Thyroid gland (tissue), 4 donors: ENCODE measurements at places on chromosomes 1 and 21.

DNA sequence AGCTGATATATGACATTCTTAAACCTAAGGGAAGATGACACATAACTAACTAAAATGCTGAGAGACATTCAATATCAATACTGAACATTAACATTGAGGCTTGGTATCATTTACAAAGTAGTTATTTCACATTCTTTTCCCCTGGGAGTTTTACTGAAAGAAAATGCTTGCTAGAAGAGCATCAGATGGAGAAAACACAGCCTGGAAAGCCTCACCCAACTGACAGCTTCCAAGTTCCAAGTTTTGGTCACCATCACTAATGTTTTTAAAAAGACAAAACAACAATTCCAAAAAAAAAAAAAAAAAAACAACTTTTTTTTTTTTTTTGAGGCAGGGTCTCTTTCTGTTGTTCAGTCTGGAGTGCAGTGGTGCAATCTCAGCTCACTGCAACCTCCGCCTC is 80.6 kb downstream of the DSCAM start:
- no peak for DNase-seq

DNA sequence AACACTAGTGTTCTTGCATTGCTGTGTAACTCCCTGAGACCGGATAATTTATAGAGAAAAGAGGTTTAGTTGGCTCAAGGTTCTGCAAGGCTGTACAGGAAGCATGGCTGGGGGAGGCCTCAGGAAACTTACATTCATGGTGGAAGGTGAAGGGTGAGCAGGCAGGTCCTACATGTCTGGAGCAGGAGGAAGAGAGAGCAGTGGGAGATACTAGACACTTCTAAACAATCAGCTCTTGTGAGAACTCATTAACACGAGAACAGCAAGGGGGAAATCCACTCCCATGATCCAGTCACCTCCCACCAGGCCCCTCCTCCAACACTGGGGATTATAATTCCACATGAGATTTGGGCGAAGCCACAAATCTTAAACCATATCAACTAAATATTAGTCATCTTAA is 30.1 kb downstream of the RNF2 start:
- no peak for DNase-seq

GRCh38 chr21:41979335-41979734 is 25.5 kb upstream of the C2CD2 start:
- no peak for DNase-seq

DNA sequence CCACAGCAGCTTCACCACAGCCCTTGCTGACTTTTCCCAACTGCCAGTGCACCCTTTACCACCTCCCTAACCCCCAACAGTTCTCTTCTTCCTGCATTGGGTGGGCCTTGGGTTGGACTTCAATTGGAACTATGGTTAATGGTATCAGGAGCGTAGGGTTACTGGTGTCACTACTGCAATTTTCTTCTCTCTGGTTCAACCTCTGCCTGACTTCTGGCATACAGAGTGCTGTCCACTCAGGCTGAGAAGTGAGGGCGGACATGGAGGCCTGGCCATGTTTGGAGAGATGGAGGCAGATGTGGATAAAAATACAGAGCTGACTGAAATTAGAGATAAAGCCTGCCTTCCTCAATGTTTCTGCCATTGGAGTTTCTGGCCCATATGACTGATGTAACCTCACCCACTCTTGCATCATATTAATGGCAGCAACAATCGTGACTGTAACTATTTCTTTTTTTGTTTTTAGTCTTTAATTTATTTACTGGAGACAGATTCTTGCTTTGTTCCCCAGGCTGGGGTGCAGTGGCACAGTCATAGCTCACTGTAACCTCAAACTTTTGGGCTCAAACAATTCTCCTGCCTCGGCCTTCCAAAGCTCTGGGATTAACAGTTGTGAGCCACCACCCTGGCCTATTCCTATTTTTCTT is 87.8 kb downstream of the NAV1 start:
- DNase-seq: no peak

DNA sequence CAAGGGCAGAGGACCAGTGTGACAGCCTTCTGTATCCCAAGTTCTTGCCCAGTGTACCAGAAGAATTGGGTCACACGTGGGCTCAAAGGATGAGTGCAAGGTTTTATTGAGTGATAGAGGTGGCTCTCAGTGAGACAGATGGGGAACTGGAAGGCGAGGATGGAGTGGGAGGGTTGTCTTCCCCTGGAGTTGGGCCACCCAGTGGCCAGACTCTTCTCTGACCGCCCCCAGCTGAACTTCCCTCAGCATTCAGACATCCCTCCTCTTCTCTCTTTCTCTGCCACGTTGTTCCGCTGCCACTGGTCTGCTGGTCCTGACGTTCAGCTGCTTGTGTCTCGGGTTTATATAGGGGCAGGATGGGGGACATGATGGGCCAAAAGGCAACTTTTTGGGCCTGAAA is 150.1 kb upstream of the IVNS1ABP start:
- DNase-seq: no peak

DNA sequence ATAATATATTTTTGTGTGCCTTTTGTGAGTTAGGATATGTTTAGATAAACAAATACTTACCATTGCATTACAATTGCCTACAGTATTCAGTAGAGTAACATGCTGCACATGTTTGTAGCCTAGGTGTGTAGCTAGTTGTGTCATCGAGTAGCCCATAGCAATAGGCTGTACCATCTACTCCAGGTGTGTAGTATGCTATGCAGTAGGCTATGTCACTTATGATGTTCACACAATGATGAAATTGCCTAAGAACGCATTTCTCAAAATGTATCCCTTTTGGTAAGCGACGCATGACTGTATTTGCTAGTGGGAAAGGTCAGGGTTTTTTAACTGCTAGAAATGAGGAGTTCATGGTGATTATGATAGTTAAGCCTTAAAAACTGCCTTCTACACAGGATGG is 30.0 kb upstream of the B3GALT5 start:
- DNase-seq: no peak

- no peak for DNase-seq
Measured at GRCh38 chr1:165456861-165457260, 11.9 kb upstream of the RXRG start.

GRCh38 chr1:109769330-109770078 is 5.8 kb upstream of the EPS8L3 start:
- DNase-seq: no peak

DNA sequence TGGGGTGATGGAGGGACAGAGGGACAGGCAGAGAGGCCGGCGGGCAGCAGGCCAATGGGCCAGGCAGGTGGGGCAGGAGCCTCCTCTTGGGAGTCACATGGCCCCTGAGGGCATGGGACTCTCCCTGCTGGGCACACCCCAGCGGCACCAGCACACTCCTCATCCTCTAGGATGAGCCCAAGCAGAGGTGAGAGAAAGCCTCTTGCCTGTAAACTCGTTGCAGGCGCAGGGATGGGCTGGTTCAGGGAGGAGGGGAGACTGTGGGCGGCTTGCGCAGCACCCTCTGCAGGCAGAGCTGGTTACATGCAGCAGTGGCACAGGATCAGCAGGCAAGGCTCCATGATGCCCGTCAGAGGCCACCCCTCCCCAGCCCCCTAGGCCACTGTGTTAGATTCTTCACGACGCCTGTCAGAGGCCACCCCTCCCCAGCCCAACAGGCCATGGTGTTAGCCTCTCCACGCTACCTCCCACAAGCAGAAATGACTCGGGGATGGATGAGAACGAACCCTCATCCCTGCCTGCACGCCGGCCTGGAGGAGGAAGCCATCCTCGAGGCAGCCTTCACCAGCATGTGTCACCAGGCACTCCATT is 209.7 kb upstream of the VAMP3 start:
- DNase-seq: no peak

DNA sequence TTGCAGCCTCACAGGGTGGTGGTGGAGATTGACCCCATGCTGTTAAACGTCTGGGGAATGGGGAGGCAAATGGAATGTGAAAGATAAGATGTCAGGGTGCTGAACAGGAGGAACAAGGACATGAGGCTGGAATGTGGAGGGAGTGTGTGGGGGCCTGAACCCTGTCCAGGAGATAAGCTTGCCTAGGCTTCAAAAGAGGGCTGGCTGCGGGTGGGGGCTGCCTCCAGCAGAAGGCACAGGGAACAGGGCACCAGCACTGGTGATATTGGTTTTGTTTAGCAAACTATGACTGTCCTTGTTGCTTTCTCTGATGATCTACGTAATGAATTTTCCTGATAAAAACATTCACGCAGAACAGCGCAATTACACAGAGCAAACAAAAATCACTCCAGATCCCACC is 52.4 kb upstream of the LRP8 start:
- DNase-seq: no peak

DNA sequence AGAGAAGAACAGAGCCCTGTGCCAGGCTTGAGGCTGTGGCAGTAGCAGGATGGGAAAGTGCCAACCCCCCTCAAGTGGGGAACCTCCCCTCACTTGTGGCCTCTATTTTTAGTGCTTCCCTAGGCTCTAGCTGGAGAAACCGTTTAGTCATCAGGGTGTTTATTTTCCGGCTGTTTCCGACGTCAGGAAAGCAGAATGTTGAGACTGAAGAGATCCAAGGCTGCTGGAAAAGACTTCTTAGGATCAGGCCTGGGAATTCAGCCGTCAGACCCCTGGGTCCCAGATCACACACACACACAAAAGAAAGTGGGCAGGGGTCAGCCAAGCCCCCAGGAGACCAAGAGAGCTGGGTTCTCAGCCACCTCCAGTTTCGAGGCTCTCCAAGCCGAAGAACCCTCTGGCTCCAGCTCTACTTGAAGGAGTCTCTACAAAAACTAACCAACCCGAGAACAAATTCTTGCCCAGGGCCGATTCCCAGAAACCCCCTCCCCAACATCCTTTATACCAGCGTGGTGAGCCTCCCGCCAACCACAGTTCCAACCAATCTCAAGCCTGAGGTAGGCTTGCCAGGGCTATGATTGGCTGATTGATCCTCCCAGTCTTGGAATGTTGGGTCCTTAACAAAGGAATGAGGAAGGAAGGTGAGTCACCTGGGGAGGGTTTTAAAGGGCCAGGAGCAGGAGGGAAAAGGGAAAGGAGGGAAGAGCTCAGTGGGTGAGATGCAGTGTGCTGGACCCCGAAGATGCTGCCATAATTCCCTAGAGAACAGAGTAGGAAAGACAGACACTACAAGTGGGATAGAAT is 2.5 kb upstream of the MEF2D start:
- peak; percentile 92 for DNase-seq

- no peak for DNase-seq
Measured at GRCh38 chr1:41452704-41453290, 31.7 kb downstream of the EDN2 start.

GRCh38 chr1:77538956-77539518 is 143.4 kb downstream of the ZZZ3 start:
- DNase-seq: peak; percentile 8

- DNase-seq: no peak
Measured at GRCh38 chr1:64302971-64303370, 99.5 kb downstream of the UBE2U start.

DNA sequence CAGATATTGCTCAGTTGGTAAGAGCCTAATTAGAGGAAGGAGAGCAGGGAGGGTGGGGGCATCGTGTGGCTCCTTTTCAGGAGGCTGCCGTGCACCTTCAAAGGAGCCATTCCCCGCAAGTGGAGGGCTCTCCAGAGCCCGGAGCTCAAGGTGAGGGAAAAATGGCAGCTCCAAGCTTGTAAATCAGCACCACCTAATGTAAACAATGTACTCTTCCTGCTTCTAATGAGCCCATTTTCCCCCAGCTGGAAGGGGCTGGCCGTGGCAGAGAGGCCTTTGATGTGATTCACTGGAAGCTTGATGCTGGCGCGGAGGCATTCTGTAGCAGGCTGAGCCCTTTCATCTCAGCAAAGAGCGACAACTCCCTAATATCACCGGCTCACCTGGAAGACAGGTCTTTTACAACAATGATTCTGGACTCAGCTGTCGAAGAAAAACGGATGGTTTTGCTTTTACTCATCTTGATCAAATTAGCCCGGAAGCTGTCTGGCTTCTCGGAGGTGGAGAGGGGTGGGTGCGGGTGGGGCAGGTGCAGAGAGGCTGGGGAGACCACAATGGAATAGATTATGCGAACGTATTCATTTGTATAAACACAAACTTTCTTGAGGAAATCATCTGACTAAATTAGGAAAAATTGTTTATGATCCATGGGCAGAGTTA is 112.5 kb downstream of the RRAGC start:
- no peak for DNase-seq

DNA sequence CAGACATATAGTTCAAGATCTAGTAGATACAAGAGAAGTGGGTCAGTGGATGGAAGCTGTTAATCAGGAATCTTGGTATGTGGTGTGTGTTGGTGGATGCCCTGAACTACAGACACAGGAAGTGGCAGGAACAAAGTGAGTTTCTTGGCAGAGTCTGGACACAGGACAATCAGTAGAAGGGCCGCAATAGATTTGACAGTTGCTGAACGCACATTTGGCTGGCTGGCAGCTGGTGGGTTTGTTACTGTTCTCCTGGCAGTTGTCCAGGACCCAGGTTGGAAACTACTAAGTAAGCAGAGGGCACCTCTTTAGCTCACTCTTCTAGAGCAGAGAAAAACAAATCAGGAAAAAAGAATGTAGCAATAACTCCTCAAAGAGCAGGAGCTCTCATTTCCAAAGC is 13.2 kb downstream of the KRTAP26-1 start:
- DNase-seq: peak; percentile 74

GRCh38 chr1:167456524-167456923 is 61.8 kb downstream of the CD247 start:
- DNase-seq: no peak

DNA sequence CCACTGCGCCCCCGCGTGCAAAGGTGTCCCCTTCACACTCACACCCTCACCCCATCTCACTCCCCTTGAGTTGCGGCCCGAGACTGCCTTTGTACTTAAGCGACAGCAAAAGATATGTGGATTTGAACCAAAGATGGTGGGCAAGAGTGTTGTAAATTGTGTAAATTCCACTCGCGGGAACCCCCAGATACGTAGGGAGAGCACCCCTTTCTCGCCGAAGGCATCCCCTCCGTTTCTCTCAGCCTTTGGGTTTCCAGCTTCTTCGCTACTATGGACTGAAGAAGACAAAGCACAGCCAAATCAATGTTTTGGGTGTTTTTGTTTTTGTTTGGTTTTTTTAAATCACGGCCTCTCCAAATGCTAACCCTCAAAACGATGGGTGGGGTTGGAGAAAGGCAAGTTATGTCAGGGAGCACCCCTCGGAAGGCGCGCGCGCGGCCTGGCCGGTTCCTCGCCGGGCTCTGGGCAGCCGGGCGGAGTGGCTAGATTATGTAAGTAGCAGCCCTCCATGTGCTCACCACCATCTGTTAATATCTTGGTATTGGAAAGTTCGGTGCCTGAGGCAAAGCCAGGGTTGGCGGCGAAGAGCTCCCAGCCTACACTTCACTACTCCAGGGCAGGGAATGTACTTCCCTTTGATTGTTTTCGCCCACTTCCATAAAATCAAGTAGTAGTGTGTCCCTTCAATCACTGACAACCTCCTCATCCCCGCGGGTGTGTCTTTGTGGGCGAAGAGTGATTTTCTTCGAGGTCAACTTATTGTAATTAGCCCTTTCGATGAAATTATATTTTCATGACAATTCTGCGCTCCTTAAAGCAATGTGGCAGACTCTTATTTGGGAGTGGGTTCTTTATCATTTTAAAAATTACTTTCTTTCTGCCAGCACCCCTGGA is 4.0 kb upstream of the PROX1 start:
- peak; percentile 43 for DNase-seq

GRCh38 chr1:36122062-36123030 is 2.7 kb downstream of the COL8A2 start:
- DNase-seq: no peak
